ENCODE measurements at places on chromosomes 16 and 17.

DNA sequence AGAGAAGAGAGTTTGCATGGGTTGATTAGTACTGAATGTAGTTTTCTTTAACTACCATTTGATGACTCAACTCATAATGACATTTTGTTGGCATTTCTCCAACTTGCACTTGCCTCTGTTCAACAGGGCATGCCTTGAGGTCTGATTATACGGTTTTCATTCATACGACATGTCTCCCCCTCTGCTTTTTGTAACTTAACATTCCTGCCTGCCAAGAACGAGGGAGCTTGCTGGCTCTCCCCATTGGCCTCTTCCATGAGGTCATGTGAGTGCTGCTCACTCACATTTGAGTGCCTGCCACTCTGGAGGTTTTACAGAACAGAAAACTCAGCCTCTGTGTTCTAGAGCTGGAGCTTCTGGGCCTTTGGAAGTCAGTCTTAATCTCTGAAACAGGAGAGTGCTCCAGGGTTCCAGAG lies 19.7 kb downstream of the MAP2K6 start:
- no peak for DNase-seq

DNA sequence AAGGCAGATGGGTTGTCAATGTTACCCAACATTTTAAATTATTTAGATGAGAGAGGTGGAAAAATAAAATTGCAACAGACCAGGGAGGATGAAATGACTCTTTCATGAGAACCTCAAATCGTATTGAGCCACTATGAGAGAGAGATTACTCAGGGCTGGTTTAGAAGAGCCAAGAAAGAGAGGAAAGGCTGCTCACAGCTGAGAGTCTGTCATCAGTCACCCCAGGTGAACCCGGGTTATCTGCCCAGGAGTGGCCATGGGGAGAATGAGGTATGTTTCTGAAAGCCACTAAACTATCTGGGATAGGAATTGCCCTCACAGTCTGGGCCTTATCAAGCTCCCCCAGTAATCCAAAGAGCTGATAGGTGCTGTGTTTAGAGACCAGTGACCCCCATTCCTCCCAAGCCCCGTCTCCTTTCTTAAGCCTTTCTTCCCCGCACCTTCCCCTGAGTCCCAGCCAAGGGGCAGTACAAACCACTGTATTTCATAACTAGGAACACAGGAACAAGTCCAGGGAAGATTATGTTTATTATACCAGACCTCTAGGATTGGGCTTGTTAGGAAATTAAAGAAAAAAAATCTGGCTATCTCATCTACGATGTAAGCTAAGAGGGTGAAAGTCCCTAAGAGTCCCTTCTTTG lies 158.9 kb upstream of the NOL11 start:
- no peak for DNase-seq

DNA sequence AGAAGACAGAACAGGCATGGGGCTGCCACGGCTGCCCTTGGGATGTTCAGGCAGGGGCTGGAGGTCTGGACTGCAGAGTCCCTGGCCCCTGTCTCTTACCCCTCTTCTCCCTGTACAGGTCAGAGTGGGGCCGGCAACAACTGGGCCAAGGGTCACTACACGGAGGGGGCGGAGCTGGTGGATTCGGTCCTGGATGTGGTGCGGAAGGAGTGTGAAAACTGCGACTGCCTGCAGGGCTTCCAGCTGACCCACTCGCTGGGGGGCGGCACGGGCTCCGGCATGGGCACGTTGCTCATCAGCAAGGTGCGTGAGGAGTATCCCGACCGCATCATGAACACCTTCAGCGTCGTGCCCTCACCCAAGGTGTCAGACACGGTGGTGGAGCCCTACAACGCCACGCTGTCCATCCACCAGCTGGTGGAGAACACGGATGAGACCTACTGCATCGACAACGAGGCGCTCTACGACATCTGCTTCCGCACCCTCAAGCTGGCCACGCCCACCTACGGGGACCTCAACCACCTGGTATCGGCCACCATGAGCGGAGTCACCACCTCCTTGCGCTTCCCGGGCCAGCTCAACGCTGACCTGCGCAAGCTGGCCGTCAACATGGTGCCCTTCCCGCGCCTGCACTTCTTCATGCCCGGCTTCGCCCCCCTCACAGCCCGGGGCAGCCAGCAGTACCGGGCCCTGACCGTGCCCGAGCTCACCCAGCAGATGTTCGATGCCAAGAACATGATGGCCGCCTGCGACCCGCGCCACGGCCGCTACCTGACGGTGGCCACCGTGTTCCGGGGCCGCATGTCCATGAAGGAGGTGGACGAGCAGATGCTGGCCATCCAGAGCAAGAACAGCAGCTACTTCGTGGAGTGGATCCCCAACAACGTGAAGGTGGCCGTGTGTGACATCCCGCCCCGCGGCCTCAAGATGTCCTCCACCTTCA lies 11.7 kb downstream of the TUBB3 start:
- DNase-seq, result no peak

DNA sequence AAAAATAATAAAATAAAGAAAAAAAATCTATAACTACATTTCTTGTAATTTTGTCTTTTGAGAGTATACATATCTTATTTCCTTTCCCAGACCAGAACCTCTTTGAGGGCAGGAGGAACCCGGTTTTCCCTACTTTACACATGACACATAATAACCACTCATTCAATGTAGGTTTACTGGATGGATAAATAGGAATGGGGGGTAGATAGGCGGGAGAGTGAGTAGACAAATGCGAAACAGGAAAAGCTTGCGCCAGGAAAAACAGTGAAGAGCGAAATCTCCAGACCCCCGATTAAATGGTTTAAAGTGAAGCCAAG lies 515 bp upstream of the GOSR2 start:
- DNase-seq, result no peak

GRCh38 chr16:47110939-47111338 lies 32.8 kb downstream of the NETO2 start:
- DNase-seq, result no peak

DNA sequence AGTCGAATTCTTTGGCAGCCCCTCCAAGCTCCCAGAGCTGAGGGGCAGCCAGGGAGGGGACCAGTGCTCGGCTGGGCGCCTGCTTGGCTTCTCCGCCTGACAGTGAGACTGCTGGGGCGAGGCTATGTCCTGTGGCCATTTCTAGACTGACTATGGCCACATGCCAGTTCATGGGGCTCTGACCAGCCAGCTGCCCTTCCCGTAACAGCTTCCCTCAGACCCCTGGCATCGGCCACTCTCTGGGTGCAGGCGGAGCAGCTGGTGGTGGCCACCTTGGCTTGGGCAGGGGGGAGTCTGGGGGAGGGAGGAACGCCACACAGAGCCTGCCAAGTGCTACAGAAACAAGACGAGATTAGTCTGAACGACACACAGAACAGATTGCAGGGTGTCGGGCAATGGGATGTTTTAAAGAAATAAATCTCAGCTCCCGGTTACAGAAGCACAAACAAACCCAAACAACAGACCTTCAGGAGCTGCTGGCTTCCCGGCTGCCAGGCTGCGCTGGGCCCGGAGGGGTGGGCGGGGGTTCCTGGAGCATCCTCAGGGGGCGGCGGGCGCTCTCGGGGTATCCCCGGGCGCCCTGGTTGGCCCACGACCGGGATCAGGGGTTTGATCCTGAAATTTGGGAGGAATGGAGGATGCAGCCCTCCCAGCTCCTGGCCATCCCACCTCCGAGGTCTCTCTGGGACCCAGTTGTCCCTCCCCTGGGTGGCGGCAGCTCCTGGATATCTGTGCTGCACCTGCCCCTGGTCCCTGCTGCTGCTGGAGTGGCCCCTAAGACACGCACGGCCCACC lies 34.5 kb downstream of the TBC1D16 start:
- DNase-seq, result no peak

DNA sequence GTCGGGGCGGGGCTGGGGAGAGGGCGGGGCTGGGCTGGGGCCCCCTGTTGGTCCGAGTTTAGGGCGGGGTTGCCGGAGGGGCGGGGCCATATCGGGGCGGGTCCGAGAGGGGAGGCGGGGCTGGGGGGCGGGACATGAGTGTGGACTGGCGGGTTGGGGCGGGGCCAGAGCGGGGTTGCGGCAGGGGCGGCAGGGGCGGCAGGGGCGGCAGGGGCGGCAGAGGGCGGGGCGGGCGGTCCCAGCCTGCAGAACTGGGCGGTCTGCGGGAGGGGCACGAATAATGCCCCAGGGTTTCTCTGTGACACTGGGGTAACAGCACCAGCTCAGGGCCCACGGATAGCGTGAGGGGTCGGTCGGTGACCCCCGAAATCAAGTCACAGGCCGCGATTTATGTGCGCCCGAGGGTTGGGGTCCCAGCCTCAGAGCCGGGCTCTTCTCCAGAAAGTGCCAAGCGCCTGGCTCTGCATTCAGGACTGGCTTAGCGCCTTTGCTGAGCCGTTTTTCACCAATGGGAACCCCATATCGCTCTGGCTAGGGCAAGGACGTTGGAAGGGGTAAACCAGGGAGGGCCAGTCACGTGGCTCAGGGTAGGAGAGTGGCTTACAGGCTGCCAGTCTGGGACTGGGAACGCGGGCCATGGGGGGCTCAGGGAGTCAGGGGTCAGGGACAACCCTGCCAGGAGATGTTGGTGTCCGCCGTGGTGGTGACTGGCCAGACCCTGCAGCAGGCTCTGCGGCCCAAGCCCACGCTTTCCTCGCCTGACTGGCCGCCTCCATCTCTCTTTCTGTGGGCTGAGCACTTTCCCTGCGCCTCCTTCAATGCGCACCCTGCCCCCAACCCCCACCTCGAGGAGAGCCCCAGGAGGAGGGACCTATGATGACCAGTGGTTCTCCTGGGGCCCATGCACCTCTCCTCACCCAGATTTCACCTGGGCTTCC lies 1.2 kb upstream of the METTL26 start:
- DNase-seq, result no peak

DNA sequence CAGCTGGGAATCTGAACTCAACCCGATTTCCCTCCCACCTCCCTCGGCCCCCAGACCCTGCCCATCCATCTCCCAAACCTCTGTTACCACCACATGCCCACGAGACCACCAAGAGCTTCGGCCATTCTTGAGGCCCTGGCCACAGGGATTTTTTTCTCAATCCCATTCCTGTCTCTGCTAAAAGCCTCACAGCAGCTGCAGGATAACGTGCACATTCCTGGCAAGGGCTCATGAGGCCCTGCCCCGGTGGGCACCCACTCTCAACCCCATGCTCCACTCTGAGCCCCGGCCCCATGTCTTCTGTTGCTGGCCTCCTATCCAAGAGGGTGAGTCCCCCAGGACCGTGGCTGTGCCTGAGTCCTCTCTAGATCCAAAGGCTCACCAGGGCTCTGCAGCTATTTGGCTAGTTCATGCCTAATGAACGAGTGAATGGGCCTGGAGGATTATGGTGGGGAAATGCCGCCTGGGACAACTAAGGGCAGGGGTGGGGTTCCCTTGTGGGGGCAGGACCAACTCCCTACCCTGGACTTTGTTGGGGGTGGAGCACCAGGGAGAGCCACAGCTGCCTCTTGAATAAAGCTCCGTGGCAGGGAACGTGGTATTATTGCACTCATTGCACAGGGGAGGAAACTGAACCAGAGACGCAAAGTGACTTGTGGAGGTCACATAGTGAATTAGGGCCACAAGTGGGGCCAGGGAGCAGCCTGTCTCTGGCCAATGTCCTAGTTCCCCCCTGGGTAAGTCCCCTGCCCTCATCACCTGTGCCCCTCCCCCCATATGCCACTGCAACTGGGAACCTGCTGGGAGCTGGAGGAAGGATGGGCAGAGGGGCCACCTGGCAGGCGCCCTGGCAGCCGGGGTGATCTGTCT lies 113.8 kb upstream of the SMURF2 start:
- DNase-seq, result no peak

- peak; percentile 80 for DNase-seq
These were observed 25.4 kb upstream of the NFATC3 start for GRCh38 chr16:68059804-68060203.

DNA sequence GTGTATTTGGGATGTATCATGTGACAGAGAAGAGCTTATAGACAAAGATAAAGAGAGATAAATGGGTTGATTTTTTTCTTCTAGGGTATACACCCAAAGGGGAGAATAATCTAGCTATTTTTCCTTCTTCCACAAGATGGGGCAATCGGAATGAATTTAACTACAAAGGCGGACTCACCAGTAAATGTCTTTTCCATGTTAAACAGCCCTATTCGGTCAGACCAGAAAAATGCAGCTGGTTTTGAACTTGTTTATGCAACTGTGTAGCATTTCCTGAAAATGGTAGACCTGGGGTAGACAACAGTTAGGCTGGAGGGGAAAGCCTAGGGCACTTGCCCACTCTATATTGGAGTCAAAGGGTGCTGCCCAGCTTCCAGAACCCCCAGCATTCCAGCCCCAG lies 477.1 kb downstream of the TOX3 start:
- no peak for DNase-seq

GRCh38 chr17:30366536-30366935 lies 12.2 kb upstream of the CPD start:
- DNase-seq, result no peak

- DNase-seq, result no peak
These were observed 13.9 kb upstream of the KIFC3 start for GRCh38 chr16:57815987-57816745.

GRCh38 chr17:50289991-50290702 lies 15.9 kb downstream of the TMEM92 start:
- no peak for DNase-seq

DNA sequence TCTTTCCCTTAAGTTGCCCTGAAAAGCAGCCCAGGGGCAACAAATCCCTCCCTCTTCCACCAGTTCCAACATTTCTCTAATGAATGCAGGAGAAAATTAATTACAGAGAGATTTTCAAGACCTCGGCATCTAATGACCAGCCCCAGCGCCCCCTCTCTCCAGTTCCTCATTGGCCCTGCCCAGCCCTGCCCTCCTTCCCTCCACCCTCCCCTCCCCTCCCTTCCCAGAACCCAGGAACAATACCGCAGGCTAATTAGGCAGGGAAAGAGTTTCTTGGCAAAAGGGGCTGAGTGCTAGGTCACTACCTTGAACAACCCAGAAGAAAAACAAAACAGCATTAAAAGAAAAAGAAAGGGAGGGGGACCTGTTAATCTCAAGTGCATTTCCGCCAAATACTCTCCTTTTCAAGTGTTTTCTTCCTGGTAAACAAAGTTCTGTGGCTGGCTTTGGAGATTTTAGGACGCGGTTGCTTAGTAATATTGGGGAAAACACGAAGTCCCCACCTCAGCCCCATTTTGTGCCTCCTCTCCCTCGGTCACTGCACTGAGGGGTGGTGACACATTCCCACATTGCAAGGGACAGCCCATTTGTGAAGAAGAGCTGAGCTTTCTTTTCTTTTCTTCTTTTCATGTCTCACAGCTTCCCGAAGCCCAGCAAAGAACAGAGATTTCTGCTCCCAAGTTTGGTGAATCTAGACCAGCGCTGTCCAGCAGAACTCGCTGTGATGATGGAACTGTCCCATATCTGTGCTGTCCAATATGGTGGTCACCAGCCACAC lies 215.4 kb downstream of the SOX9 start:
- no peak for DNase-seq

- no peak for DNase-seq
These were observed 2.1 kb upstream of the ITGB3 start for GRCh38 chr17:47251421-47251940.
